ENCODE measurements at places on chromosomes 7 and 10.
A peak's percentile ranks its signal among the peaks of the same experiment; 100 is the strongest.

DNA sequence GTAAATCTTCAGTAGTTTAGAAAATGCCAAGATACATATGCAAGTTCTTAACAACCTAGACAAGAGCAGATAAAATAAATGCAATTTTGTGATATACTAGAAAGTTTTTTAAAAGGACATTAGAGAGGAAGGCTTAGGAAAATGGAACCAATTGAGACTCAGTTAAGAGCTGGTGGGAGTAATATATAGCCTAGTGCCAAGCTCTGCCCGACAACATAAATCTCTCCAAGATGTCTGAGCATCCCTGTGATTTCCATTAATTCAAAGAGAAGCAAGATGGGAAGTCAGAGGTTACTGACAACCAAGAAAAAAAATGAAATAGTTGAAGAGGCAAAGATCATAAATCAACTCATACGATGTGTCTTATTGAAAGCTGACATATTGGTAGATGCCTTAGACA, 74.5 kb downstream of the DGKB start:
- no peak for DNase-seq

- DNase-seq, result no peak
Measured at GRCh38 chr10:78443900-78444571, 410.4 kb downstream of the RPS24 start.

GRCh38 chr7:137196648-137197047, 146.9 kb downstream of the PTN start:
- DNase-seq, result no peak

DNA sequence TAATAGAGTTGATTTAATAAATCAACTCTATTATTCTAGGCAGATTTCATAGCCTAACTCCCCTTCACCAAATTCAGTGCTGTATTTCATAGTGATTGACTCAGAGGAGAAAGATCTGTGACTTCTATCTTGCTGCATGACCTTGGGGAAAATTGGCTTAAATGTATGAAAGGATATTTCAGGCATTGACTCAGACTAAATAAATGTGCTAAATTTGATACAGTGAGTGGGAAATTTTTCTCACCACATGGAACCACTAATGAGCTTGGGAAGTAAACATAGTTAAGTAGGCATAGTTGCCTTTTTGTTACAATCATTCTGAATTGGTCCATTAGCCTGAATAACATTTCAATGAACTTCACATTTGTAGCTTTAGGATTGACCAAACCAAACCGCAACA, 89.0 kb upstream of the PRPS1L1 start:
- DNase-seq, result no peak

DNA sequence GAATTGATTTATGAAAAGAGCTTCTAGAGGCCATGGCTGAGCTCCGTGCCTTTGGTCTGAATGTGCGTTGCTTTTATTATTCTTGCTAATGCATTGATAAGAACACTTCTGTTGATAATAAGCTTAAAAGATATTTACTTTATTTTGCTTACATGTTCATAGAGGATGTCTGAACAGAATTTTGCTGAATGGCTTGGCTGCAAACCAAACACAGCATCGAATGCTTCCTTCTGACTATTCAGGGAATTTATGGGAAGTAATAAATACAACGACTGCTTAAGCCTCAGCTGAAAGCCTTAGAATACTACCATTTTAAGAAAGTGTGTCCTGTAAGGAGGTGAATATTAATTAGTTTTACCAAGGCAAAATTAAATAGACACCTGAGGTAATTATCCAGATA, 643.5 kb upstream of the POT1 start:
- no peak for DNase-seq

- DNase-seq, result no peak
Measured at GRCh38 chr10:74227697-74228424, 76.8 kb downstream of the ADK start.

DNA sequence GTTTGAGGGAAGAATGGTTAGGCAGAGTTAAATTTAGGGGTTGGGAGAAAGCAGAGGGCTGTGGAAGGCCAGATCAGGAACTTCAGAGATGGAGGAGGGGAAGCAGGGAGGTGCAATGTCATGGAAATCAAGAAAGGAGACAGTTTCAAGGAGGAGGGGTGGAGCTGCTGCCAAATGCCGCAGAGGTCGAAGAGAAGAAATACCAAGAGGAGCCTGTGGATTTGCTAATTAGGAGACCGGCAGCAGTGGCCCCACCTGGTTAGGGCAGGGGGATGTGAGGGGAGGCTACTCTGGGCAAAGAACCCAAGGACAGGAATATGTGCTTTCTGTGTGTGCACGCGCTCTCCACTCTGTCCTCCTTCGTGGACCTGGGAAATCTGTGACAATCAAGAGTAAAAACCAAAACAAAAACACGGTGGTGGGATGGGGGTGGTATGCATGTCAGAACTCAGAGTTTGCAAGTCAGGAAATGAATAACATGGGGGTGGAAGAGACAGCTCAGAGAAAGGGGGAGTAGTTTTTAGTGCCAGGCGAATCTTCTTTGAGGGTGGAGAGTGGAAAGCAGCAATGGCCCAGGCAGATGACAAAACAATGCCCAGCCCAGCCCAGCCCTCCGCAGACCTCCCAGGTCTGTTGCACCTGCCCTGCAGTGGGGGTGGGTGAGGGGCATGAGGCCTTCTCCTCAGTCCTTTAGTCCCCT, 102.9 kb upstream of the PAX2 start:
- DNase-seq, result no peak

- no peak for DNase-seq
Measured at GRCh38 chr7:630111-630511, 96.4 kb upstream of the DNAAF5 start.

DNA sequence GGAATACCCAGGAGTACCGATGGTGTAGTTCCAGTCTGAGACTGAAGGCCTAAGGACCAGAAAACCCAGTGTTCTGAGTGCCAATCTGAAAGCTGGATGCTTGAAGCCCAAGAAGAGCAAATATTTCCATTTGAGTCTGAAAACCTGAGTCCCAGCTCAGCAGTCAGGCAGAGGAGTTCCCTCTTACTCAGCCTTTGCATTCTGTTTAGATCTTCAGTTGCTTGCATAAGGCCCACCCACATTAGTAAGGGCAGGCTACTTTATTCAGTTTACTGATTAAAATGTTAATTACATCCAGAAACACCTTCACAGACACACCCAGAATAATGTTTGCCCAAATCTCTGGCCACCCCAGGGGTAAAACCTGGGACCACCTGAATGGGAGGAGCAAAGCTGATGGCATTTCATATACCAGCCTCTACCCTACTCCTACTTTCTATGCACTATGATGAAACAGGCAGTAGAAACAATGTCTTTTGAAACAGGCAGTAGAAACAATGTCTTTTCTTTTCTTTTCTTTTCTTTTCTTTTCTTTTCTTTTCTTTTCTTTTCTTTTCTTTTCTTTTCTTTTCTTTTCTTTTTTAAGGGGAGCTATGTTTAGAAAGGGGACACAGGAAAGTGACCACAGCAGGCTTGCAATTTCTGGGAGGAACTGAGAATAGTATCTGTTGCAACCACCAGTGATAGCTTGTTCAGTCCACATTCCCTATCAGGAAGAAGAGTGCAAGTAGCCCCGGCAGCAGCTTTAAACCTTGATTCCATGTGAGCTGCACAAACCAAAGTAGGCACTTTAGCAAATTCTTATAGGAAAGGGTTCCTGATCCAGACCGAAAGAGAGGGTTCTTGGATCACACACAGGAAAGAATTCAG, 30.6 kb downstream of the FAM237B start:
- no peak for DNase-seq

DNA sequence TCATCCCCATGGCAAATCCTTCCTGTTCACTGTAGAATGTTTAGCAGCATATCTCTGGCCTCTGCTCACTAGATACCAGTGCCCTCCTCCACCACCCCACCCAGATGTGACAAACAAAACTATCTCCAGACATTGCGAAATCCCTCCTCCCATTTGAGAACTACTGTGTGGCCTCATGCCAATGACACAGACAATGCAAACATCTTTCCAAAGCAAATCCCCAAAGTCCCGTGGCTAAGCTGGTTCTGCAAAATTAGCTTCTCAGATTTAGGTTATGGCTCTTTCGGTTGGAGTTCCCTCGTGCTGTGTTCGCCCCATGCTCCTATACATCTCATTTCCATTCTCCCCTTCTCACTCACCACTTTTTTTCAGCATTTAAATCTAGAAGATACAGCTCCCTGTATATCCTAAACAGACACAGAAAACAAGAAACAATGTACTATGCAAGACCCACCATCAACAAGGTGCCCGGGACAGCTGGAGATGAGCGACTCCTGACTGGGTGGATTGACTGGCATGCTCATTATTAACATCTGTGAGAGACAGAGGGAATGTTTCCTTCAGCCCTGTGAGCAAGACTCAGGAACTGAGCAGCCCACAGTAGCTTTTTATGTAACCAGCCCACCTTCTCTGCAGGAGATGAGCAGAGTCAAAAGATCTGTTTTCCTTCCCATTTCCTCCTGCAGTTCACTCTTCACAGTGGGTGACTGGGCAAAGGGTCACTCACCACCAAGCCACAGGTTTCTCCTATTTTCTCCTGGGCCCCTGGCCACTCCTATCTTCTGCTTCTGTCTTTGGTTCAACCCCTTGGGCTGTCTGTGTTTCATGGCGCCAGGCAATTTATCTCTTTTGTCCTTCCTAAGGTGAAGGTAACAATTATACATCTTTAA, 225.7 kb upstream of the AOAH start:
- DNase-seq, result no peak

- DNase-seq, result no peak
Measured at GRCh38 chr7:158054081-158054480, 533.5 kb downstream of the PTPRN2 start.

DNA sequence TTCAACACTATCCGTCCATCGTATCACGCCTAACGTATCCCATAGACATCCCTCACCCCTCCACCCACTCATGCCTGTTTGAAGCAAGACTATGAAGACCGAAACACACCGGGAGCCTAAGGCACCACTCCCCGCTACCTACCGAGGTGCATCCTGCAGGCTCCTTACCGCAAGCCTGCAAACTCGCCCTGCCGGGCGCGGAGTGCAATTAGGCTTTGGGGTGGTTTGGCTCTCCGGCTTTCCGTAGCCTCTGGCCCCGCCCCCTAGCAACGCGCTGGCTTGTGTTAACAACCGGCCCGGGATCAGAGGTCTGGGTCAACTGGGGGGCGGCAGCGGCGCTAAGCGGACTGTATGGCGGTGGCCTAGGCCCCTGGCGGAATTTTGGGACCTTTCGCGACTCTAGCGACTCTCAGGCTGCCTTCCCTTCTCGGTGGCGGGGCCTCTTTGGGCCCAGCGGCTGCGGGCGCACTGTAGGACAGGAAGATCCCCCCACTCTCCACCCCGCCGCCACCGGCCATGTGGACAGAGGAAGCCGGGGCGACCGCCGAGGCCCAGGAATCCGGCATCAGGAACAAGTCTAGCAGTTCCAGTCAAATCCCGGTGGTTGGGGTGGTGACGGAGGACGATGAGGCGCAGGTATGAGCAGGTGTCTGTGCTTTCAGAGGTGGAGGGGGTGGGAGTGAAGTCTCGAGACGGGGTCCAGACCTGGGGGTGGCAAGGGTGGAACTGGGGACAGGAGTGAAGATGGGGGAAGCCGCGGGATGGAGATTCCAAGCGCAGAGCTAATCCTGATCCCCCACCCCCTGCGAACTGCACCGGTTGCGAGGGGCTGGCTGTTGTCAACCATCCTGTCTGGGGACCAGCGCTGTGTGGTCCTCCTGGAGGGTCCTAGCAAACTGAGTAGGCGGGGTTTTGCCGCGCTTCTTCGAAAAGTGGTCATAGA, at the start of gene CFAP69:
TSS of gene CFAP69 (plus strand) at position 266 of the 943 bp plus-strand sequence. CDS start at position 517, 251 bp downstream.
- peak; percentile 85 for DNase-seq

DNA sequence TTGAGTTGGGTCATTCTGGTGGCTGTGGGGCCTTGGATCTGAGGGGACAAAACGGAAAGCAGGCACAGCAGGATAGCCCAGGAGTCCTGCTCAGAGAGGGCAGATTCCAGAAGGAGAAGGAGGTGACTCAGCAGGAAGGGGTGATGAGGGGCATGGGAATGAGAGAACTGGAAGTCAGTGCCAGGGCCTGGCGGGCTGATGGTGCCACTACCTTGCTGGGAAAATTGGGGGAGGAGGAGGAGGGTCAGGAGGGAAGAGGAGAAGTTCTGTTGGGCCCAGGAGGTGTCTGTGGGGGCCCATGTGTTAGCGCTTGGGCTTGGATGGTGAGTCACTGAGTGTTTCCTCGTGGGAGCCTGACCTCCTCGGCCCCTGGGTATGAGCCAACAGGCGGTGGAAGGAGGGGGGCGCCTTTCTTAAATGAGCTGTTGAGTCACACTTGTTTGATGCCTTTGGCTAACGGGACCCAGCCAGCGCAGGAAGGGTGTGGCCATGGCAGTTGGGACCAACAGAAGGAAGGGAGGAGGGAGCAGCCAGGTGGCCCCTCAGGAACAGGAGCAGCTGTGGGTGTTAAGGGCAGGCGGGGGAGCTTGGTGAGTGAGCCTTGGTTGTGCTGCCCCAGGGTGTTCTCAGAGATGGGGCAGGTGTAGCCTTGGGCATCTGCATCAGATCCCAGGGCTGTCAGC, 130.0 kb upstream of the BTBD16 start:
- no peak for DNase-seq

DNA sequence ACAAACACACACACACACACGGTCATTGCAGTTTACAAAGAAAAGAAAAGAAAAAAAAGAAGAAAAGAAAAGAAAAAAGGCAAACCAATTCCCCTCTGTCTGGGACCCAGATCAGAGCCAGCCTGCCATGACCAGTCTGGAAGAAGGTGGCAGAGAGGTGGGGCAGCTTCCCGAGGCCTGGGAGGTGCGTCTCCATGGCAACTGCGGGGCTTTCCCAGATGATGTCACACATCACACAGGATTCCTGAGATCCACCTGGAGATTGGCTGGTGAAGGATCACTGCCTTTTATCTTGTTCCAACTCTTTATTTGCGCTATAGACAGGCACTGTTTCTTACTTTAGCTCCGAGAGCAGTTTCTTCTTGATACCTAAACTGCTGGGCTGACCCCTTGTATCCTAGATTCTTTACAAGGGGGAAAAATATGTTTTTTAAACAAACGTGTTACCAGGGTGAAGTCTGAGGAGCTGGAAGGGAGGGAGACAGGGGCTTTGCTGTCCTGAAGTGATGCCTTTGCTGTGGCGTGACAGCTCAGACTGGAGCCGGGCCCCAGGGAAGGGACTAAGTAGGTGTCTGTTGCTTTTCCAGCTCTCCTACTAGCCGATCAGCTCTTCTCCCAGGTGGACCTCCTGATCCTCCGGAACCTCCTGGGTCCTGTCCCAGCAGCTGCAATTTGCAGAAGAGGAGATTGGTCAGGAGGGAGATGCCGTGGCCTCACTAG, 298.5 kb downstream of the KLF6 start:
- DNase-seq, result peak; percentile 82

- DNase-seq, result no peak
Measured at GRCh38 chr10:10587744-10588393, 429.8 kb upstream of the CELF2 start.

DNA sequence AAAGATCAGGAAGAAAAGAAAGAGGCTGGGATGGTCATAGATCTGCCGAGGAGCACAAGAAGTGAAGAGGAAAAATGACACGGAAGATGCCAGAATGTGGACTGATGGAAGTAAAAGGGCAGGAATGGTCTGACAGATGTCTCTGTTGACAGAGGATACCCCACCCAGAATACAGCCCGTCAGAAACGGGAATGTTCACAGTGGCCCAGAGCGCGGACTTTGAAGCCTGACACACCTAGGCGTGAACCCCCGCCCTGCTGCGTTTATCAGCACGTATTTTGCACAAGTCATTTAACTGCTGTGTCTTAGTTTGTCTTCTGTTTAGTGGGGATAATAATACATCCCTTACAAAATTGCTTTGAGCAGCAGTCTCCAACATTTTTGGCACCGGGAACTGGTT, 27.1 kb downstream of the AKR1B1 start:
- DNase-seq, result no peak

Data from H1 (cell line).